8988T (cell line): ENCODE measurements at places on chromosomes 1 and 21.
A peak's percentile ranks its signal among the peaks of the same experiment; 100 is the strongest.

DNA sequence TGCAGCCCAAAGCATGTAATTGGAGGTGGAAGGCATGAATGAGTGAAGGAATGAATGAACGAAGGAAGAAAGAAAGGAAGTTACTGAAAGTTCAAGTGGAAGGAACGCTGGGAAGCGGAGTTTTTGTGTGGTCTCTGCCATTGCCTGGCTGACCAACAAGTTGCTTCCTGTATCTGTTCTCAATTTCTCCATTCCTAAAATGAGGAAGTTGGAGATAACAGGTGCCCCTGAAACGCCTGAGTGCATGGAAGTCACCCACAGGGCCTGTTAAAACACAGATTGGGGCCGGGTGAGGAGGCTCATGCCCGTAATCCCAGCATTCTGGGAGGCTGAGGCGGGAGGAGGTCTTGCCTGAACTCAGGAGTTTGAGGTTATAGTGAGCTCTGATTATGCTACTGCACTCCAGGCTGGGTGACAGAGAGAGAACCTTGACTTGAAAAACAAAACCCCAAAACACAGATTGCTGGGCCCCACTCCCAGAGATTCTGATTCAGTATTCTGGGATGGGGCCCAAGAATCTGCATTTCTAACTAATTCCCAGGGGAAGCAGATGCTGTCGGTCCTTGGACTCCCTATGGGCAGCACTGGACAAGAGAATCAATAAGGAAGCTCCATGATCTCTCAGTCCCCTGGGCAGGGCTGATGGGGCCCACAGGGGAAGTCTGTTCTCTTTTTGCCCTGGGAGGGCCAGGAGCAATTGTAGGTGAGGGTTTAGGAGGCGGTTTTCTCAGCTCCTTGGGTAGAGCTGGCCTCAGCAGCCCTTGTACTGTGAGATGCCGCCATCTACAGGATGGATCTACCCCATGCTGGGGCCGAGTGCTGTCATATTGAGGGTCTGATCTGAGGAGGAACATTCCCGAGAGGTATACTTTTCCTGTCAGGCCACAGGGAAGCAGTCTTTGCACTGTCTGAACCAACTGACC is 3.3 kb upstream of the CNR2 start:
- peak; percentile 61 for DNase-seq

DNA sequence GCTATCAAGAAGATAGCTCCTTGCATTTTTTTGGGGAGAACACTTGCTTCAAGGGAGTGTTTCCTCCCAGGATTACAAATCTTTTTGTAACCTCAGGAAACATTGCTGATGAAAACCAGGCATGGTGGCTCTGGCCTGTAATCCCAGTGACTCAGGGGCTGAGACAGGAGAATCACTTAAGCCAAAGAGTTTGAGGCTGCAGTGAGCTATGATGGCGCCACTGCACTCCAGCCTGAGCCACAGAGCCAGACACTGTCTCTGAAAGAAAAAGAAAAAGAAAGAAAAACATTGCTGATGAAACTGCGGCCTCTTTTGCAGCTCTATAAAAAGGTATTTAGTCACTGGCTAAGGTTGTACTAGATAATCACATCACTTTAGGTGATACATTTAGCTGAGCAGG is 7.3 kb downstream of the RNU1-2 start:
- DNase-seq = no peak

GRCh38 chr1:33286451-33287185 is 30.3 kb downstream of the ZNF362 start:
- no peak for DNase-seq

DNA sequence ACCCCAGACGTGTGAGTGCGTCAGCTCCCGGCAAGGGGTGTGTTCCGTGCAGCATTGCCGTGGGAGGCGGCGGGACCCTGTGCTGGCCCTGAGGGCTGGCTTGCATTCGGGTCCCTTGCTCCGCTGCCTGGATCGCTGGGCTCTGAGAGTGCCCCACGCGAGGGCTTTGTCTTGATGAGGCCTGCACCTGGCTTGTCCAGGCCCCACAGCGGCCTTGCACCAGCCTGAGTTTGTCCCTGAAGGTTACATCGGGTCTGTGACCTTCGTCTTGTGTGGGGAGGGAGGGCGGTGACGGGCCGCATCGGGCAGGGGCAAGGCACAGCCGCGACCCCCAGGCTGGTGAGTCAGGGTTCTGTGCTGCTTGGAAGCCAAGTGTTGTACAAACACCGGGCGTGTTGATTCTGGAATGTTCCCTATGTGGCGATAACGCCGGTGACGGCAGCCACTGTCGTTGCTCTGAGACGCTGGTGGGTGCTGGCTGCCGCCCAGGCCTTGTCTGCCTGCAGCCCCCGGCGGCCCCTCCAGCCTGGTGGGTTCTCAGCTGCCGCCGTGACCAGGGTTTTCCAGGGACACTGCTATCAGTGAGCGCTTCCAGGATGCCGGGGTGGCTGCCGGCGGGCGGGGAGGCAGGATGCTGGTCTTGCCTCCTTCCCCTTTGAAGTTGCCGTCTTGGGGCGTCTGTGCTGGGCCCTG is 42.9 kb downstream of the SLX9 start:
- no peak for DNase-seq

DNA sequence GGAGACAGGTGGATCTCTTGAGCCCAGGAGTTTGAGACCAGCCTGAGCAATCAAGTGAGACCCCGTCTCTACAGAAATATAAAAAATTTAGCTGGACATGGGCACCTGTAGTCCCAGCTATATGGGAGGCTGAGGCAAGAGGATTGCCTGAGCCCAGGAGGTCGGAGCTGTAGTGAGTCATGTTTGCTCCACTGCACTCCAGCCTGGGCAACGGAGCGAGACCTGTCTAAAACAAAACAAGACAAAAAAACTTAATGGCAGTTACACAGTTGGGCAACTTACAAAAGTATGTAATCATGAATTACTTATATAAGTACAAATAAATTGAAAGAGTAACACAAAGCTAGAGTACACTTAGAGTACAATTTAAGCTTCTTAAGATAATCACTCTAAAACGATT is 25.2 kb downstream of the RC3H1 start:
- DNase-seq = no peak

- no peak for DNase-seq
Observed at GRCh38 chr1:54352755-54353154, 53.4 kb downstream of the SSBP3 start.

DNA sequence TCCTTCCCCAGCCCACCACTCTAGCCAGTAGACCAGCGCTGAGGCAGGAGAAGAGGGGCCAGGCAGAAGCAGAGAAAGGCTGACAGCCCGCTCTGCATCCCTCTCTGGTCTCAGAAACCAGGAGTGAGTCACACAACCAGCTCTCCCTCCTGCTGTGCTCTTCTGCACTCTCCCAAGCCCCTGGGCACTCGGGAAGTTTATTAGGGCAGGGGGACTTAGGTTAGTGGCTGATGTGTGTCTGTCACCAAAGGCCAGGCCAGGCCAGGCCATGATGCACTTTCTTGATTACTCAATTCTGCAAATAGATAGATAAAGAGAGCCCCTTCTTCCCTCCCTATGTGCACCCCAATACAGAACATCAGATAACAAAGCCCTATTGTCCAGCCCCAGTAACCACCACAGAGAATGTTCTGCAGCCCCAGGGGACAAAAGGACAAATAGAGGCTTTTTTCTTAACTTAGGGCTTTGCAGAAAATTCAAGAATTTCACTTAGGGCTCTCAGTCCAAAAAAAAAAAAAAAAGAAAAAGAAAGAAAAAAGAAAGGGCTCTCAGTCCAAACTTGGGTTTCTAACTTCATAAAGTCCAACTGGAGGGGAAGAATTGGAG is 52.9 kb upstream of the CNTN2 start:
- DNase-seq = no peak

DNA sequence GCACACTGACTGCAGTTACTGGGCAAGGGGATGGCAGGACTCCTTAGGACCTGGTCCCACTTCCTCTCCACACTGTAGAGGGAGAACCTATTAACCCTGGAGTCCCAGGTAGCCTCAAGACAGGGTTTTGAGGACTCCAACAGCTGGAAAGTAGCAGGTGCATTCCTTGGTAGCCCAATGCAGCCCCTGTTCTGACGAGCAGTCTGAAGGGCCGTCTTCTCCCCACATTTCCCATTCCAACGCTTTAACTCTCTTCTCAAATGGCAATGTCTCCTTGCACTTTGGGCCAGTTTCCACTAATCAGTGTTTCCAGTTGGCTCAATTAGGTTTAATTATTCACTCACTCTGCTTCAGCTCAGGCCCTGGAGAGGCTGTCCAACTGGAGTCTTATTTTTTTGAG is 8.8 kb upstream of the INPP5B start:
- DNase-seq = no peak

GRCh38 chr21:28325618-28326017 is 667.1 kb downstream of the LTN1 start:
- DNase-seq = no peak

- no peak for DNase-seq
Observed at GRCh38 chr1:248787430-248787829, 31.9 kb upstream of the LYPD8 start.

DNA sequence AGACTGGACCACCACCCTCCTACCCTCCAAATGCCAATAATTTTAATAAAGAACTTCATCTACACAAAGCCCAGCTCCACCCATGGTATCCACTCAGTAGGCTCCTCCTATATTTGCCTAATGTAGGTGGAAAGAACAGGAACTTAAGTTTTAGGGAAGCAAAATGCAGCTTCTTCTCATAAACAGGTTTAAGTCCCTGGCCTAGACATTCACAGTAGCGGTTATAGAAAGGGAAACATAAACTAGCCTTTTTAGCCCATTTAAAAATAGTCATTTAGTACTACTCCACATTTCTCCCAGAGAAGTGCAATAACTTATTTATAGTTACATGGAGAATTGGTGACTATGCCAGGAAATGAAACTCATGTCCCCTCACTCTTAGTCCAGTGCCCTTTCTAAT is 56.6 kb upstream of the CPLANE2 start:
- no peak for DNase-seq

- no peak for DNase-seq
Observed at GRCh38 chr1:3184666-3185065, 115.7 kb downstream of the PRDM16 start.

DNA sequence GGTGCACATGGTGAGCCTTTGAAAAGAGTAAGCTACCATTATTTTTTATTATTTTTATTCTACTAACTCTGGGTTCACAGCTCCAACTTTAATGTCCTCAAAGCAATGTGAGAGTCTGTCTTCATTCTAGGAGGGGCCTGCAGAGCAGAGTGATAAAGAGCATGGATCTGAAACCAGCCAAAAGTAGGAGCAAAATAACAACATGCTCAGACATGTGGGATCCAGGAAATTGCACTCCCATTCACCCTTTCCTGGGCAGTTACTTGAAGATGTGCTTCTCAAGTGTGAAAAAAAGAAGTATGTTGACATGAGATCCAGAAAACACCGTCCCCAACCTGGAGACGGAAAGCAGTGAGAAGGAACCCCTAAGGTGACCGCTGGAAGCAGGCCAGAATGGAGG is 8.7 kb upstream of the LIN28A start:
- no peak for DNase-seq

DNA sequence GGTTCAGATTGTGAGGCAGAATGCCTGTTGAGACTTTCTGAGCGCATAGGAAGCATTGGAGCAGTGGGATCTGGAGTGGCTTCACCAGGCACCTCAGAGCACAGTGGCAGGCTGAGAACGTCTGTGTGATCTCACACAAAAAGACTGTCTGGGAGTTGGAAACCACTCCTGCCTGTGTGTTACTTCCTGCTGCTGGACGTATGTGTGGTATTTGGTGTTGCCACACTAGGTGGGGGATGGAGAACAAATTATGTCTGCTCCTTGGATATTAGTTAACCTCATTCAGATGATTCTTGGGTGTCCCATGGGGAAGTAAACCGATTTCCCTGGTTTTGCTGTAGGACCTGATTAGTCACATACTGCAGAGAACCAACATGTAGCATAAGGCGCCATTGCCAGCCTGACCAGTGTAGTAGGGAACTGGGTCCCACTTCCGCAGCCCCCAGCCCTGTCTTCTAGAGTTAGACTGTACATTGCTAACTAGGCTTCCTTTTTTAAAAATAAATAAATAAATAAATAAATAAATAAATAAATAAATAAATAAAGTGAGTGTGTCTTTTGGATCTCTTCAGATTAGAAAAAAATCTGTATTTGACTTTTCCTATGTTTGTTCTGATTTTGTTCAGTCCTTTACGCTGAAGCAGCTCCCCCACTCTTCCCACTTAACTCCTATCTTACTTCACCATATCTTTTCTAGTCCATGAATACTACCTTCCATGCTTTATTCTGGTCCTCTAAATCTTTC is 26.9 kb downstream of the UCK2 start:
- DNase-seq = peak; percentile 33

GRCh38 chr1:113286156-113286555 is 104.2 kb upstream of the MAGI3 start:
- no peak for DNase-seq

GRCh38 chr1:117105722-117106121 is 15.8 kb downstream of the TRIM45 start:
- DNase-seq = no peak

- no peak for DNase-seq
Observed at GRCh38 chr1:229170778-229171505, 100.0 kb upstream of the RAB4A start.

GRCh38 chr1:145702826-145703225 is 4.3 kb downstream of the PDZK1 start:
- no peak for DNase-seq

DNA sequence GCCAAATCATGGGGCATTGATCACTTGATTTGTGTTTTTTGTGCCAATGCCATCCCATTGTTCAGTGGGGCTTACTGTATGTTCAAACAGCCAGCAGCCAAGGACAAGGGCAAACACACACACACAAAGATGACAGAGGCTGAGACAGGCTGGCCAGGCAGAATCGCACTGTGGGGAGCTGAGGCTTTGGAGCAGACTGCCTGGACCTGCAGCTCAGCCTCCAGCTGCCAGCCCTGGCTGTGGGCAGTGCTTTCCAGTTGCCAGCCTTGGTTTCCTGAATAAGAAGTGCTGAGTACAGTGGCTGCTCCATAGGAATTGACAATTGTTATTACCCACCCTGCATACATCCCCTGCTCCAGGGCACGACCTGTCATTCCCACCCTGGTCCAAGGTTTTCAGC is 16.9 kb upstream of the PCP4 start:
- no peak for DNase-seq

DNA sequence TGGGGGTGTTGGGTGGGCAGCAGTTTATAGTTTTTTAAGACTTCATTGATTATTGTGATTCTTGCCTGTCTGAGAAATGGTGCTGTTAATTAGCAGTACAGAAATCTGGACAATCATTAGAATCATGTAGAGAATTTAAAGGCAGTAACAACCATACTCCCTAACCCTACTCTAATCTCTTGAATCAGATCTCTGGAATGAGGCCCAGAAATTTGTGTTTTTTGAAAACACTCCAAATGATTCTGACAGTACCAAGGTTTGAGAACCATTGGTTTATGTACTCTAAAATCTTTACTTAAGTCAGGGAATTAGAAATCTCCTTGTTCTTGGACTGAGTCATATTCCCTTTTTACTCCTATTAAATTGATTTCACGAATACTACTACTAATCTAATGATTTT is 24.0 kb downstream of the FNBP1L start:
- DNase-seq = no peak

DNA sequence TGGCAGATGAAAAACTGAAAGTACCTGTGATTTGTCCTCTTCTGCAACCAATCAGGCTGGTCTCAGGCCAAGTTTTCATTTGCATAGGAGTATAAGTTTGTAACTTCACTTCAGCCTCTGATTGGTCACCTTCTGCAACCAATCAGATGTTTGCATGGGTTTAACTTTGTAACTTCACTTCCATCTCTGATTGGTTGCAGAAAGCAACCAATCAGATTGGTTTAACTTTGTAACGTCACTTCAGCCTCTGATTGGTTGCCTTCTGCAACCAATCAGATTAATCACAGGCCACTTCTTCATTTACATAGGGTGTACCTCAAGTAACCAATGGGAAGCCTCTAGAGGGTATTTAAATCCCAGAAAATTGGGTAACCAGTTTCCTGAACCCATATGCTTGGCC is 18.9 kb upstream of the TUT4 start:
- no peak for DNase-seq

- DNase-seq = no peak
Observed at GRCh38 chr1:190479516-190479915, 1.9 kb upstream of the BRINP3 start.
